ENCODE measurements at places on chromosomes 2 and 18. TPM values are rescaled to one million over a fixed set of nuclear protein-coding genes. Genes with fewer than 3 reads are reported as not detected.

- DNase-seq = no peak
Observed at GRCh38 chr2:99865818-99866676, 276.3 kb downstream of the AFF3 start.

- DNase-seq = peak; percentile 21
Observed at GRCh38 chr18:23337599-23338444, 115.3 kb upstream of the RIOK3 start.

DNA sequence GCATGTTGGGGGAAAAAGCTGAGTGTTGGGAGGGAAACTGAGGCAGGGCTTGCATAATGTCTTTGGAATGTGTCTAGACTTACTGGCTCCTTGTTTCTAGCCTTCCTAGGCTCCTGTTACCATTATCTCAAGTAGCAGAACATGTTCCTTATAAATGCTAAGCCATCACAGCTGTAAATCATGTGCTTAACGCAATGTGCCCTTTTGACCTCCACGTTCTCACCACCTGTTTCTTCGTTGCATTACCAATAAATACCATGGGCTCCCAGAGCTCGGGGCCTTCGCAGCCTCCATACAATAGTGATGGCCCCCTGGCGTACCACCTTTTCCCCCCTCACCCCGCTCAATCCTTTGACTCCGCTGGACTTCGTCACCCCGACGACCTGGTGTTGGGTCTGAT is 54.0 kb upstream of the CWC22 start:
- DNase-seq = no peak

DNA sequence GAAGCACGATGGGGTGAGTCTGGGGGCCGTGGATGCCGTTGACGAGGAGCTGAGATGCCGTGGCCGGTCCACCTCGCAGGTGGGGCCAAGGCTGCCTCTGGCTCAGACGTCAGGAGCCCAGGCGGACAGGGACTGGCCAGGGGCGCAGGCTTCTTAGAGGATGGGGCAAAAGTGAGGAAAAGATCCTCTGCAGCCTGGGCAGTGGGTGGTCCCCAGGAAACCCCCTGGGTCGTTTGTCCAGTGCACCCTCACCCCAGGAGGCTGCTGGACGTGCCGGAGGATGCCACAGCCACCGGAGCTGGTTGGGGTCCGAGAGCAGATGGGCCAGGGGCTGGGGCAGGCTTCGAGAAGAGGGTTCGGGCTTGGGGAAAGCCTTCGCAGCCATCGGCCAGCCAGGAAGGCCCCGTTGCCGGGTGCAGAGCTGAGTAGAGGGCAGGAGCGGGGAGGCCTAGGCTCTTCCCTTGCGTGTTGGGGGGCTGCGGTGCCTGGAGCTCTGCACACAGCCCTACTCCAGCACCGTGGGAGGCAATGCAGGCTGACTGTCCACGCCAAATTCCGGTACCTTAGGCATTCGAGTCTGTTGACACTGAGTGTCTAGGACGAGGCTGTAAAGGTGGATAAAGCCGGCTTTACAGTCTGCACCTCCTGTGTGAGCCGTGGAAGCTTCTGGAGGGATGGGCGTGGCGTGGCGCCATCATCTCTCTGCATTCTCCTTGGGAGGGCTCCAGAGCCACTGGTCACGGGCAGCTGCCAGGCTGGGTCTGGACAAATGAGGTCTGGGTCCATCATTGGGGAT is 18.8 kb downstream of the GPC1 start:
- no peak for DNase-seq

The GALNT14 gene
- polyA plus RNA-seq = 3.1 TPM

DNA sequence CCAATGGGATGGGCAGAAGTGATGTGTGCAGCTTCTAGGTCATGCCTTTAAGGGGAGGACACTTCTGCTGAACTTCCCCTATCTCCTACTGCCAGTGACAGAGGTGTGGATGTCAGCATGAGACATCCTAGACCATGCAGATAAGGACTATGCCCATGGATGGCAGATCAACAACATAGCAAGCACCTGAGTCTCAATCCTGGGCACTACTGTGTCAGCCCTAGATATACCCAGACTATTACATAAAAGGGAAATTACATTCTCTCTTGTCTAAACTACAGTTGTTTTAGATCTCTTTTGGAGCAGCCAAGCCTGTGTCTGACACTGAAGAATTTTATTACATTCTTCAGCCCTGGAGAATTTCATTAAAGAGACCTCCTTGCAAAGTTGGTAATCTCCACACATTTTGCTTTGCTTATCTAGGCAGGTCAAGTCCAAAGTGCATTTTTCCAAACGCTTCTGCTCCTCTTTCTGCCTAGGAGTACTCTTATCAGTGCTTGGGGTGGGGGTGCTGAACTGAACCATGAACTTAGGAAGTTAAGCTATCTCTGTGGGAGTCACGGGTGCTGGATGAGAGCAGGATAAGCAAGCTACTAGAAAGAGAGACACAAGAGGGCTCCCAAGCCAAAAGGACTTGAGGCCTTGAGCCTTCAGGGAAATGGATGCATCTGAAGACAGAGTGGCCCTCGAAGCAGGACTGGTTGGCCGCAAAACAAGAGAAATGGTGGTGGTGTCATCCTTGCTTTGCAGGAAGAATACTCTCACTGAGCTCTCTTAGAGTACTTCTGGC is 95.2 kb upstream of the SPRED2 start:
- DNase-seq = peak; percentile 86

The CHAC2 gene
- 4.7 TPM for polyA plus RNA-seq

The SLC14A1 gene
- polyA plus RNA-seq = 1.3 TPM

The BOLA3 gene
- 32.4 TPM for polyA plus RNA-seq

The DSG4 gene
- 0.04 TPM for polyA plus RNA-seq

The TUBA4A gene
- polyA plus RNA-seq = 25.6 TPM

- DNase-seq = no peak
Observed at GRCh38 chr2:33425586-33426031, 50.8 kb upstream of the RASGRP3 start.

- no peak for DNase-seq
Observed at GRCh38 chr18:49023271-49023937, 72.6 kb upstream of the SMAD7 start.

DNA sequence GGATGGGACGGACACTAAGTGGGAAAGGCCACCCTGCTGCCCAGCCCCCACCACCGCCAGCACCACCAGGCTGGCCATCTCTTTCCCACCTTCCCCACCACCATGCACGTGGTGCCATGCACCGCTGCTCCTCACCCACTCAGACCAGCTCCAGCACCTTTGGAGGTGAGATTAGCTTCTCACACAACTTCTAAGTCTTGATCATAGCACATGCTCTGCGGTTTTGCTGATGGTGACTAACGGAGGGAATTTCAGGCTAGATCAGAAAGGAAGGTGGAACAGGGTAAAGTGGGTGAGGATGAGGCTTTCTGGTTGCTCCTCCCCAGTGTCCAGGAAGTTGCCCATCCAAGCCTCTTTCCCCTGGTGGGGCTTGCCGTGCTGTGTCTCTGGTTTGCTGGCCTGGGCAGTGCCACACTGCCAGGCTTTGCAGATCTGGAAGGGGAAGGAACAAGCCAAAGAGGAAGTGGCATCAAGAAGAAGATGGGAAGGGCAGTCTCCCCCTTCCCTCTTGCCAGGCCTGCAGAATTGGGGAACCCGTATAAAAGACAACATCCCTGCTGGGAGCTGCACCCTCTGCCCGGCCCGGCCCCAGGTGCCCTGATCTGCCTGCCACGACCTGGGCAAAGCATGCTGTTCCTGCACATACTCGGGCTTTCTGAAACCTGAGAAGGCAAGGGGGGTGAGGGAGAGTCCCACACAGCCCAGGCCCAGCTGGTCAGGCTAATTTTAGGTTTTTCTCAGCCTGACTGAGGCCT is 44.3 kb upstream of the CAB39 start:
- DNase-seq = no peak

GRCh38 chr2:204250692-204251091 is 294.6 kb upstream of the PARD3B start:
- no peak for DNase-seq

DNA sequence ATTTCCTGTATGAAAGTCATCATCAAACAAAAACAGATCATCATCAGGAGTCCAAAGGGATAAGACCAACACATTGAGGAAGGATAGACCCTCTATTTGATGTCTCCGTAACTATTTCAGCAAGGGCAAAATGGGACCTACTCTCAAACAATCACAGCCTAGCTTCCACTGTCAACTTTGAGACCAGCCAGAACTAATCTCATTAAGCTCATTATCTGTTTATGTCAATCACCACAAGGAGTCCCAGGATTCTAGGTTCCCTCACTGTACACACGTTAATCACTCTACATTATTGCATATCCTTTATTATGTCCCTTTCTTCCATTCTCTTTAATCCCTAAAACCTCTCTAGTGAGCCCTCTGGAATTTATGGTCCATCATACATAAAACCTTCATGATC is 370.3 kb upstream of the LINC00305 start:
- no peak for DNase-seq

The POTEF gene
- not detected for polyA plus RNA-seq

DNA sequence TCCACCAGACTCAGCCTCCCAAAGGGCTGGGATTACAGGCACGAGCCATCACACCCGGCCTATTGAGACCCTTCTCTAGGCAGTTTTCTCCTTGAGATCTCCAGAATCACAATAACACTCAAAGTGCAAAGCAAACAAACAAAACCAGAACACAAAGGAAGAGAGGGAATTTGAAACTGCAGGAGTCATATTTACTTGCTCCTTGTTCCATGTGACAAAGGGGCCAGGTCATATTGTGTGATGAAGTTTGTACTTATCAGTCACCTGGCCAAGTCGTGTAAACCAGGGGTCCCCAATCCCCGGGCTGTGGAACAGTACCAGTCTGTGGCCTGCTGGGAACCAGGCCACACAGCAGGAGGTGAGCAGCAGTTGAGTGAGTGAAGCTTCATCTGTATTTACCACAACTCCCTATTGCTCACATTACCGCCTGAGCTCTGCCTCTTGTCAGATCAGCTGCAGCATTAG is 26.5 kb downstream of the SCYGR8 start:
- DNase-seq = peak; percentile 54

The FBXO48 gene
- polyA plus RNA-seq = 2.5 TPM

GRCh38 chr2:162258686-162259085 is 15.4 kb upstream of the FAP start:
- DNase-seq = no peak

The LYPD1 gene
- polyA plus RNA-seq = 4.0 TPM

The GREB1L gene
- polyA plus RNA-seq = 1.8 TPM

GRCh38 chr2:172177996-172178395 is 75.3 kb upstream of the DLX2 start:
- DNase-seq = no peak

- DNase-seq = no peak
Observed at GRCh38 chr2:9800639-9800974, 42.7 kb upstream of the TAF1B start.

- no peak for DNase-seq
Observed at GRCh38 chr2:133841900-133842299, 273.6 kb upstream of the NCKAP5 start.

The MTA3 gene
- polyA plus RNA-seq = 34.0 TPM

The ZNF396 gene
- 2.8 TPM for polyA plus RNA-seq

DNA sequence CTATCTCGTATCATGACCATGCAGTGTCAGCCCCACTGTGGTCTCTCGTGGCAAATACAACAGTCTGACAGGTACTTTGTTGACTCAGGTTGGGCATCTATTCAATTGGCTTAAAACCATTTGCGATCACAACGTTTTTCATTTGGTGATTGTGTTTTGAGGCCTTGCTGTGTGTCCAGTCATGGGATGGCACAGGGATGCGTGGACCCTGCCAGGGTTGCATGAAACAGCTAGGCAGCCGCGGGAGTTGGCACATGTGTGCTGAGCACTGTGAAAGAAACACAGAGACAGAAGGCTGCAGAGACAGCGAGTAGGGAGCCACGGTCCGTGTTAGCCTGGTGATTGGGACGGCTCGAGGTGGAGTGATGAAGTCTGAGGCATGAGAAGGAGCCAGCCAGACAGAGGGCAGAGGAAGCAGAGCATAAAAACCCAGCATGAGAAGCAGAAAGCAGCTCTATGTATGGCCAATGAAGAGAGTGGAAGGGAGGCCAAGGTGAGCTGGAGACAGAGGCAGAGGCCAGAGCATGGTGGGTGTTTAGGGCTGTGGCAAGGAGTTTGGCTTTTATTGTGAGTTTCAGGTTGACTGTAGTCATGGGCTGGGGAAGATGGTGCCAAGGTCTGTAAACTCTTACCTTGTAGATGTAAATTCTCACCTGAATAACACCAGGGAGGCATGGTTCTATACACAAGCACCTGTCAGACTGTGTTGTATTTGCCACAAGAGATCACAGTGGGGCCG is 31.8 kb upstream of the IL1R1 start:
- no peak for DNase-seq

DNA sequence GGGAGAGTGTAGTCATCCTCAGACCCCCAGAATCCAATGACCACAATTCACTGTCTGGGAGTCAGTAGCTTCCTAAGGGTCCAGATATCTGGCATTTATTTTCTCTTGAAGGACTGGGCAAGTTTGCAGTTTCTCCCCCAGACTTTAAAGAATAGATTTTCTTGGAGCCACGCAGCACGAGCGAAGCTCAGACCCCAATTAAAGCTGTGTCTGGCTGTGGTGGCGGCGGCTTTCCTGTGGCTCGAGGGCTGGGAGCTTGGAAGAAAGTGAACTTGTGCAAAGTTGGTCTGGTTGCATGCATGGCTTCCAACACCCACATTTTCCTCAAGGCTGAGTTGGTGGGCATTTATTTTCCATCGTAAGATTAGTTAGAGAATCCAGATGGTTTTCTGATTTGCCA is 105.0 kb downstream of the ACKR3 start:
- DNase-seq = no peak

The SOX11 gene
- polyA plus RNA-seq = 3.1 TPM

- DNase-seq = no peak
Observed at GRCh38 chr2:162928356-162928755, 89.8 kb upstream of the KCNH7 start.

The MIB1 gene
- polyA plus RNA-seq = 25.4 TPM

DNA sequence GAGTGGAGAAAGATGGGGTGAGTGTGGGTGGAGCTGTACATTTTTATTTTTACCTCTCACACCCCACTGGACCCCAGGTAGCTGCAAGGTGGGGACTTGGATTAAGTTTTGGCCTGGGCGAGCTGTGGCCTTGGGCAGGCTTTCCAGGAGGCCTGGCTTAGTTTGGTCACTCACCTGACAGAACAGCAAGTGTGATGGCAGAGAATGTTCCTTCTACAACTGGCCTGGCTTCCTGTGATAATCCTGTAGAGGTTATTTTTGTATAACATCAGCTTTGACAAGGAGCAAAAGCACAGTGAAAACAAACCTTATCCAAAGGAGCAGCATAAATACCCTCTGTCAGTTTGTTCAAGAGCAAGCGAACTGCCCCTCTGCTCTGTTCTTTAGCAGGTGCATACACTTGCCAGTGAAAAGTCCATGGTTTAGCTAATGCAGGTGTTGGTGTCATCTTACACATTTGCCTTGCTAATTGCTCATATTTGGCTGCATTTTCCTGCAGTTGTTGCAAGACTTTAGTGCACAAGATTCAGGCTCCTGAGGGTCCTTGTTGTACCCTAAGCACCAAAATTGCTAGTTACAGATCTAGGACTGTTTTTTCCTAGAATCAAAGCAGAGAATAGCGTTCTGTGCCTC is 6.3 kb downstream of the THNSL2 start:
- no peak for DNase-seq

GRCh38 chr2:192535956-192536921 is 341.5 kb upstream of the TMEFF2 start:
- no peak for DNase-seq
